ENCODE measurements at places on chromosomes 7 and 10.

DNA sequence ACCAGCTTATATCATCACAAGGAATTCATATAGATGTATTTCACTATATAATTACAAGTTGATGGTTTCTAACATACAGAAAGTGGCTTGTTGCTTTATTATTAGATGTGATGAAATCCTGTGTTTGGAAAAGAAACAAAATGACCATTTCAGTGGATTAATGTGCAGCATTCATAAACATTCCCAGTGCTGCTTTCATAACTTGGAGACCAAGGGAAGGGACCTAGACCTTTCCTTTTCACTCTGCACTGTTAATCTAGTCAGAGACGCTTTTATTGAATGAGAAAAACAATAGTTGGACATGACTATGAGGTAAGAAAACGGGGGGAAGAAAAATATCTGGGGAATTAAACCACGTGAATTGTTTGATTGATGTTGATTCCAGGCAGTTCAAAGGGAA lies 160.0 kb downstream of the HDAC9 start:
- no peak for DNase-seq

GRCh38 chr7:86932038-86932512 lies 127.4 kb downstream of the ELAPOR2 start:
- no peak for DNase-seq

DNA sequence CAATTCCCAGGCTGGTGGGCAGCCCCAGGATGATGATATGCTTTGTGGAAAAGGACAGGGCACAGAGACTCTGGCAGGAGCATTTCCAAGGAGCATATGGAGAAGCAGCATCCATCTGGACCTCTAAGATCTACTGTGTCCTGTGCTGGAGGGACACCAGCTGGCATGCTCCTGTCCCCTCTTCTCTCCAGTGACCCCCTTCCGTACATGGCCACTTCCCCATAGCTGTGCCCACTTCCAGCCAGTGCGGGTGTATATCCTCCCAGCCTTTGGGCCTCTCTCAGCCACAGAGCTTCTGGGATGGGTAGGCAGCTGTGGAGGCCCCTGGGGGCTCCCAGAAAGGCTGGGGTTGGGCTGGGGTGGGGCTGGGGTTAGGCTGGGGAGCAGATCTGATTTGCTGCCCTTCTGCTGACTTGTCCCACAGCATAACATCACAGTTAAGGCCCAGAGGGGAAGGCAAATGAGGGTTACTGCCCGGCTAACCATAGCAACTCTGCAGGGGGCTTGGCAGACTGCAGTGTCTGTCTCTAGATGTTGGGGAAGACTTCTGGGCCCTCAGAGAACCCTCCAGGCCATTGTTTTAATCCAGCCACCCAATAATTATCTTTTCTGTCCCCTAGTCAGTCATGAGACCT lies 6.3 kb downstream of the NPFFR1 start:
- no peak for DNase-seq

DNA sequence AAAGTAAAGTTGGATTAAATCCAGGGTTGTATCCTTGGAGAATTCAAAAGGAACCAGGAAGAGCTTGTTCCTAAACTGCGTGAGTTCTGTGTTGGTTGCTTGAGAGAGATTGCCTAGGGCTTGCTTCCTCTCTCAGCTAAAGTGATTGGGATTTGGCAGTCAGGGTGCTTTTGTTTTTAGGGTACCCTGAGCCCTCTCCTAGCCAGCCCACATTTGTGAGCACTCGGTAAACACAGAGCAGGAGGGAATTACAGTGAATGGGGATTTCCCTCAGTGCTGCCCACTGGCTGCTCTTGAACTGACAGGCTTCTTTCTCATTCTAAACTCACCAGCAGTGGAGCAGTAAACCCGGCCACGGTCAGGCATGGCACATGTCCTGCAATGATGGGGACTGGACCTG lies 146.9 kb downstream of the TPST1 start:
- no peak for DNase-seq

DNA sequence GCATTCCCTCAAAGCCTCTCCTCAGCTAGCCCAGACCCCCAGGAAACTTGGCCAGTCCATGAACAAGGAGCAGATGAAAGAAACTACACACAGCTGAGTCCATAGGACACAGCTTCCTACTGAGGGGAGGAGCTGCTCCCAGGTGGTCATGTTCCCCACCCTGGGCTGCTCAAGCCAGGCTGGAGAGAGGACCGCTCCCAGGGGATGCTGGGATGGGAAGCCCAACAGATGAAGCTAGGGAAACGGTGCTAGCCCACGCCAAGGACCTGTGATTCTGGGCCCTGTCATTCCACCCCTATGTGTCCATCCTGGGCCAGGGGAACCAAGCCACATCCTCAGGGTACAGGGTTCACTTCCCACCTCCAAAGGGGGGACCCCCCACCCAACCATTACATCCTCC lies 19.0 kb downstream of the KCNH2 start:
- DNase-seq: no peak

GRCh38 chr7:37310327-37311080 lies 138.2 kb downstream of the ELMO1 start:
- no peak for DNase-seq

- DNase-seq: peak; percentile 37
Observed at GRCh38 chr10:88851706-88852105, at the start of gene ANKRD22. ANKRD22 (minus strand) TSS chr10:88851844; CDS start chr10:88851607, 237 bp downstream.
